ENCODE measurements at places on chromosomes 12 and 14.
A peak's percentile ranks its signal among the peaks of the same experiment; 100 is the strongest.

GRCh38 chr12:71639341-71639760, 24.3 kb downstream of the ZFC3H1 start:
- DNase-seq = peak; percentile 6

DNA sequence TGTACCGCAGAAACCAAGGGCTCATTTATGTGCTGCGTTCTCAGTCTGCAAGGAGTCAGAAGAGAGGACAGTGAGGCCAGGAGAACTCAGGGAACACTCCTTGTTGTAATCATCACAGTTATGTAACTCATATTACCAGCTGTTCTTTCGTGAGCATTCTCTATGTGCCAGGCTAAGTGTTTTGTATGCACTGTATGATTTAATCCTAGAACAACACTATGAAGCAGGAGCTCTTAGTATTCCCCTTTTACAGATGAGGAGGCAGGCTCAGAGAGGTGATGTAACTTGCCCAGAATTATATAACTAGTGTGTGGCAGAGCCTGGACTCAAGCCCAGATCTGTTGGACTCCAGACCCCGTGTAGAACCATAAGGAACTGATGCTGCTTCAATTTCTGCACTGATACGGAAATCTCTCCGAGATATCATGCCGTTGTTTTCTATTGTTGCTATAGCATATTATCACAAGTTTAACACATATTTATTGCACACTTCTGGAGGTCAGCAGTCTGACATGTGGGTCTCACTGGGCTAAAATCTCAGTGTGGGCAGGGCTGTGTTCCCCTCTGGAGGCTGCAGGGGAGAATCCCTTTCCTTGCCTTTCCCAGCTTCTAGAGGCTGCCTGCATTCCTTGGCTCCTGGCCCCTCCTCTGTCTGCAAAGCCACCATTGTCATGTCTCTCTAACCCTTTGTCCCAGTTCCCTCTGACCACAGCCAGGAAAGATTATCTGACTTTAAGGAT, 16.3 kb upstream of the CD9 start:
- no peak for DNase-seq

- DNase-seq = no peak
Measured at GRCh38 chr12:43694879-43695278, 63.7 kb downstream of the PUS7L start.

- DNase-seq = no peak
Measured at GRCh38 chr12:107366322-107366721, 273.0 kb upstream of the CRY1 start.

- DNase-seq = no peak
Measured at GRCh38 chr12:20950248-20950647, 139.7 kb downstream of the SLCO1B3 start.

DNA sequence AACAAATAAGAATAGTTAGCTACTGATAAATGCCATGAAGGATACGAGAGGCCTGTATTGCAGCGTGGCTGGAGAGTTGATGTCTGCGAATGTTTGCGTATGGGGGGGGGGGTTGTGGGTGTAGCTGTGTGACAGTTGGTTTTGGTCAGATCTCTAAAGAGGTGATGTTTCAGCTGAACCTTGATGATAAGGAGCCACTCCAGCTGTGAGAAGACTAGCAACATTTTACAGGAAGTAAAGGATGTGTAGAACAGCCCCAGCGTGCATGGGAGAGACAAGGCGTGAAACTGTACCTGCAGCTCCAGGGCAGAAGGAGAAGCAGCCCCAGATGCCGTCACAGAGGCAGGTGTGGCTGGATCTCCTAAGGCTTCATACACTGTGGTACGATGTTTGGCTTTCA, 416.9 kb downstream of the TMEM132D start:
- no peak for DNase-seq

Measured in GM13976 (cell line).